CD8-positive, alpha-beta memory T cell (primary cell): ENCODE measurements at places on chromosomes 6 and 20. TPM values are rescaled to one million over a fixed set of nuclear protein-coding genes. Genes with fewer than 3 reads are reported as not detected.

Gene EGFL8
- not detected for polyA plus RNA-seq

Gene TFB1M
- 13.2 TPM for polyA plus RNA-seq

Gene SEMG1
- not detected for polyA plus RNA-seq

Gene ILRUN
- 18.8 TPM for polyA plus RNA-seq

Gene RNF39
- polyA plus RNA-seq: 0.17 TPM

Gene C6orf15
- not detected for polyA plus RNA-seq

Gene CRIP3
- polyA plus RNA-seq: not detected

Gene SLC17A3
- not detected for polyA plus RNA-seq

Gene FBXO9
- polyA plus RNA-seq: 57.3 TPM
